ENCODE measurements at places on chromosomes 16 and 17.

DNA sequence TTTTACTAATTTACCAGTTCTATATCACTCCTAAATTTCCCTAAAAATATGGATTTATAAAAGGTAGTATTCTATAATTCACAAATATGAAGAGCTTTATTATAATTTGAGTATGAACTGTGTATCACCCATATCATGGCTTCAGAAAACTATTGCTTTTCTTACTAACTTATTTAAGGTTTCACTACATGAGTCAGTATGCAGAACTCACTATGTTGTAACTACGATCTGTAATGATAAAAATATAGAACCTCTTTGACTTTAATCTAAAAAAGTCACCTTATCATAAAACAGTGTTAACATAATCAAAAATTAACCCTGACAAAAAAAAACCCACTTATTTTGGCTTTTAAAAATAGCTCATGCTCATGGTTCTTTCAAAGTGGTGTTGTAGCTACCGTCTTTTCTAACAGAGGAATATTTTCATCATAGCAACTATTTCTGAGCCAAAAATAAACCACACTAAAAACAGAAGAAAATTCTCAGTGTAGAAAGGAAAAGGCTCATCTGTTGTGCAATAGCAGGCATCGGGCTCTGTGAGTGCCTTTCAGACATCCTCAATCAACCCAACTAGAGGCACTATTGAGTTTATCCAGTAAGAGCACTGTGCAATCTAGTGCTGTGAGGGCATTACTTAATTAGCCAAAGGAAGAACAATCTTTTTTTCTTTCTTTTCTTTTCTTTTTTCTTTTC, 42.1 kb downstream of the ITGAM start:
- DNase-seq = peak; percentile 89

- DNase-seq = no peak
Observed at GRCh38 chr16:67406111-67406971, 9.9 kb downstream of the ZDHHC1 start.

DNA sequence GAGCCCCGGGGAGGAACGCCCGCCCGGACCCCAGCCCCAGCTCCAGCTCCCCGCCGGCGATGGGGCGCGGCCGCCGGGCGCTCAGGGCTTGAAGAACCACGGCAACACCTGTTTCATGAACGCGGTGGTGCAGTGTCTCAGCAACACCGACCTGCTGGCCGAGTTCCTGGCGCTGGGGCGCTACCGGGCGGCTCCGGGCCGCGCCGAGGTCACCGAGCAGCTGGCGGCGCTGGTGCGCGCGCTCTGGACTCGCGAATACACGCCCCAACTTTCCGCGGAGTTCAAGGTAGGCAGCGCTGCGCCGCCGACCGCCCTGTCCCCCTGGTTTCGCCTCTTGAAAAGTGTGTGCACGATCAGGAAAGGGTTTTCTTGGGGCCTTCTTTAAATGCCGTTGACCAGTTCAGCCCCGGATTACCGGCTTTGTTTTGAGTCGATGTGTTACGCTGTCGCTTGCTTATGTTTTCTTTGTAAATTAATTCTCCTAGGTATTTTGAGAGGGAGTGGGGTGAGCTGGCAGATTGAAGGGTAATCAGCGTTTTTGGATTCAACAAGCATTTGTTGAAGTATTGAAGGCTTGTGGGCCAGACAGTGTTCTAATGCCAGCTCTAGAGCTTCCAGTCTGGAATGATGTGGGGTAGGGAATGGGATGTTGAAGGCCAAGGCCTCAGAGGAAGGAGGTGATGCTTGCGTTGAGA, 681 bp downstream of the USP43 start:
- DNase-seq = peak; percentile 15

DNA sequence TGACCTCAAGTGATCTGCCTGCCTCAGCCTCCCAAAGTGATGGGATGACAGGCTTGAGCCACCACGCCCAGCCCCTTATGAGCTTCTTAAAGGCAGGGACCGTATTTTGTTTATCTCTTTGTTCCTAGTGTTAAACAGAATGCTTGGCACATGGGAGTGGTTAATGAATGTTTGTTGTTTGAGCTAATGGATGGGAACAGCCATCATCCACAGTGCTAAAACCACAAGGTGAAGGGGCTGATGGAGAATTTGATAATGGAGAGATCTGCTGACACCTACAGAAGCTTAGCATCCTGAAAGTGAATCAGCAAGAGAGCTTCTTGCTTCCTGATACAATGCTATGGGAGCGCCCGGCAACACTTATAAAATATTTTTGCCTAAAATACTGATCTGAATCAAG, 8.6 kb upstream of the CDH1 start:
- DNase-seq = no peak

DNA sequence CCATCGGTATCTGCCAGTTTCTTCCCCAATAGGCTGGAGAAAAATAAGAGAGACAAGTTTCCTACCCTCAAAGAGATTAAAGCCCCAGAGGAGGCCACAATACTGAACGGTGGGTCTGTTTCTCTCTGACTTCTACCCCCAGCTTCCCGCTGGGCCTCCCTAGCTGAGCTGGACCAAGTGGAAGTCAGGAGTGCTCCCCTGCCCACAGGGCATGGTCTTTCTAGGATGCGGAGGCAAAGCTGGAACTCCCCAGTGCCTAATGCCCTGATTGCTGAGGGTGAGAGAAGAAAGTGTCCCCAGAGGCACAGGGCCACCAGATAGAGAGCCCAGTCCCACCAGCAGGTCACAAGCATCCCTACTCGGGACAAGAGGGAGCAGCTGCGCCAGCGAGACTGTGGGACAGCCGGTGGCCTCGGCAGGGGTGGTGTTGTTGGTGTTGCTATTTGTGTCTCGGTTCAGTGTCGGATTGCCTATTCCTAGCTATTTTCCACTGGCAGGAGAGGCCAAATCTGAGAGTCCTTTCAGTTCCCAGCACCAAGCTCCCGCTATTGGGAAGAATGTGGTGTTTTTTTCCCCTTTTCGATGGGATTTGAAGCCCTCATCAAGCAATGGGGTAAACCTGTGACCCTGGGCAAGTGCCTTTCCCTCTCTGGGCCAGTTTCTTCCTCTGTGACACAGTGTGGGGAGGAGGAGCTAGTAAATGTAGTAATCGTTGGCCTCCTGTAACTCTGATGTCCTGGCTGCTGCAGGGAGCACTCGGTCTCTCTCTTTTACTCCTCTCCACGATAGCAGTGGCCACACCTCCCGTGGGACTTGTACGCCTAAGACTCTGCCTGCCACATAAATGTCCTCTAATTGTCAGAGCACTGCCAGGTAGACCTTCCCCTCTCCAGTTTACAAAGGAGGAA, 22.5 kb upstream of the TBX2 start:
- DNase-seq = no peak

DNA sequence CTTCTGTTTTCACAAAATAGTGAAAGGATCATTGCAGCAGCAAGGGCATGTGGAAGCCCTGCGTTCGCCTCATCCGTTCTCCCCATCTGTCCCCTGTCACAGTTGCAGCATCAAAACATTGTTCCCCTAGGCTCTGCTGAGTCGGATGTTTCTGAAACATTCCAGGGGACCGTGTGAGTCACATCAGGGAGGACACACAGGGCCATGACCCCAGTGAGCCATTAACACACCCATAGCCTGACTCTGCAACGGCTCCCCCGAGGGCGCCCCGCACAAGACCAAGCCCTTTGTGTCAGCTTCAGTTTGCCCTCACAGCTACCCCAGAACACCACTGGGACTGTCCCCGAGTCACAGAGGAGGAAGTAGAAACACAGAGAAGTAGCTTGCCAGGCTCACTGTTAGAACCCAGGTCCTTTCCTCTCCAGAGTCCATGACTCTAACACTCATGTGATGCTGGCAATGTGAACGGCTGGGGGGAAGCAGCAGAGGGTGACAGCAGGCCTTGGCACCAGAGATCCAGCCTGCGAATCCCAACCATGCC, 63.3 kb upstream of the HSBP1 start:
- DNase-seq = peak; percentile 96

DNA sequence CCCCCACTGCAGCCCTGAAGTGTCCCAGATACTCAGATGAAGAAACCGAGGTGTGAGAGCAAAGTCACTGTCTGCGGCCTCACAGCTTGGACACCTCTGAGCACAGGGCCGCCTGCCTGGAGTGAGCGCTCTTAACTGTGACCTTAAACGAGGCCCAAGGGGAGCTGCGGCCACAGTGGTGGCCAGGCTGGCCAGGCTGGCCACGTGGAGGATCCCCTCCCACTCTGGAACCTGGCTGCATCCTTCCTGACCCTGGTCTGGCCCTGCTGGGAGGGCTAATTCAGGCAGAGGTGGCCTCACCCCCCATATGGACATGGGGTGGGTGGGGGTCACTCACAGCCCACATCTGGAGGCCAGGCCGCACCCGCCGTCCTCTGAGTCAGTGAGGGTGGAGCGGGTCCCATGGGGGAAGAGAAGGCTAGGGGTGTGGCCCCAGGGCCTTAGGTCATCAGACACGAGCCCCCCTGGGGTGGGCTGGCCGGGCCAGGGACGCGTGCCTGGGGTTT, 6.6 kb downstream of the VASN start:
- DNase-seq = no peak

GRCh38 chr16:67163164-67163998, 1.2 kb upstream of the HSF4 start:
- DNase-seq = peak; percentile 32

Measured in inflammatory macrophage treated with lipopolysaccharide for 4 hours (primary cell).